ENCODE measurements at places on chromosomes 16 and 17. TPM values are rescaled to one million over a fixed set of nuclear protein-coding genes. Genes with fewer than 3 reads are reported as not detected.

- DNase-seq: no peak
Observed at GRCh38 chr17:35900280-35900679, 20.1 kb upstream of the CCL5 start.

DNA sequence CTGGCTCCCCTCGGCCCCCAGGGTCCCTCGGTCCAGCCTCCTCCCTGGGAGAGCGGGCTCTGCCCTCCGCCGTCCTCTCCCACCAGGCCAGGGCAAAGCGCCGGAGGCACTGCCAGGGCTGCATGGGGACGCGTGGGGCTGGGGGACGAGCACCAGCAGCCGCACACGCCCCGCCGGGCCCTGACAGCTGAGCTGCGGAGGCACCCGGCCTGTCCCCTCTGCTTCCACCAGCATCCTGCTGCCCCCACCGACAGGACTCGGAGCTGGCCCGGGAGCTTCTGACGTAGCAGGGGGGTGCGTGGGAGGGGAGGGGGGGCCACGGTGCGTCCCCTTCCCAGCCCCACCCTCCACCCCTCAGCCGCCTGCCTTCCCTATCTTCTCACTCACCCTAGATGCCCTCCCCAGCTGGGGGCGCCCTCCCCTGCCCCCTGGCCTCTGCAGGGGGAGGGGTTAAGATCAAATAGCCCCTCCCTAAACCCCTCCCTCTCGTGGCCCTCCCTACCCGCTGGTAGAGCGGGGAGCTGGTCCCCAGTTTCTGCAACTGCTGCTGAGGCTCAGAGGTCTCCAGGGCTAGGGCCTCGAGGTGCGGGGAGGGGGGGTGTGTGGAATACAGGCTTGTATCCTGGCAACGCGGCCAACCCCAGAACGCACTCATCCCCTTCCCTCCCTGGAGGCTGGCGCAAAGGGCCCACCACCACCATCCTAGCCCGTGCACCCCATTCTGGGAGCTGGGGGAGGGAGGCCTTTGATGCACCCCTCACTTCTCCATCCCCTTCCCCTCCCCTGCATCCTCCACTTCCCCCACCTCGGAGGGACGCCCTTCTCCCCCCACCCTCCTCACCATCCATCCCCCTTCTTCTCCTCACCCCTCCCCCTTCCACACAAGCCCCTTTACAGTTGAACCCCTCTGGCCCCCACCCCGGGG lies 1.0 kb downstream of the SRCIN1 start:
- peak; percentile 35 for DNase-seq

DNA sequence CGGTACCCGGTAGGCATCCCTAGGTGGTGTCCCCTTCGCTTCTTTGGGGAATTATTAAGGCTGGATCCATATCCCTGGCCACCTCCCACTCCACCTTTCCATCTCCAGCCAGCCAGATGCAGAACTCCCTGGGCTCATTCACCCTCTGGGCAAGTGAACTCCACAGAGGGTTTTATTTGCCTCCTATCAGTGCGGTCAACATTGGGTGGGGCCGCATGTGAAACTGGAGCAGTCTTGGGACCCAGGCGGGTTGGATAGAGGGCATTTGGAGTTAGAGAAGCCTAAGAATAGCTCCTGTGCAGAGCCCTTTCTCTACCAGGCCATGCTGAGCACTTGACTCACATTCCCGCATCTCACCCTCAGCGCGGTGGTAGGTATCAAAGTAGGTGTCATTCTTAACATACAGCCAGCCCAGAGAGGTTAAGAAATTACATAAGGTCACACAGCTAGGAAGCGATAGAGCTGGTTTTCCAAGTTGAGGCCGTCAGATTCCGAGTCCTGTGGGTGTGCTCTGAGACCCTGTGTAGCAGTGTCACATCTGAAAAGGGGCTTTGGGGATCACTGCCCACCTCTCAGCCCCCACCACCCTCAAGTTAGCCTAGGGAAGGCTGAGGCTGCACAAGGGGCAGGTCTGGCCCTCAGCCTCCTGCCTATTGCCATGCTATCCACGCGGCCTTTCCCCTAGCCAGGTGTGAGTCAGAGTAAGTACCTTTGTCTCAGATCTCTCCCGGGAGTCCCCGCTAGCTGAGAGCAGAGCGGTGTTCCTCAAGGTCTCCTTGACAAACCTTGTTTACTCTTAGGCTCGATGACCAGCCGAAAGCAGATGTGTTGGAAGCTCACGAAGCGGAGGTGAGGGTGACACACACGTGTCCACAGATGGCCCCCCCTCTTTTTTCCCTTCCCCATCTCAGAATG lies 26.9 kb upstream of the LGALS9 start:
- DNase-seq: no peak

Gene SLC9A5
- total RNA-seq: 5.9 TPM

Gene PRSS33
- not detected for total RNA-seq

Gene BRIP1
- 0.98 TPM for total RNA-seq

Gene NPIPA2
- 1.7 TPM for total RNA-seq

Gene KRTAP2-3
- not detected for total RNA-seq

Measured in lung (tissue), 17 donors.